ENCODE measurements at places on chromosomes 16 and 17.

DNA sequence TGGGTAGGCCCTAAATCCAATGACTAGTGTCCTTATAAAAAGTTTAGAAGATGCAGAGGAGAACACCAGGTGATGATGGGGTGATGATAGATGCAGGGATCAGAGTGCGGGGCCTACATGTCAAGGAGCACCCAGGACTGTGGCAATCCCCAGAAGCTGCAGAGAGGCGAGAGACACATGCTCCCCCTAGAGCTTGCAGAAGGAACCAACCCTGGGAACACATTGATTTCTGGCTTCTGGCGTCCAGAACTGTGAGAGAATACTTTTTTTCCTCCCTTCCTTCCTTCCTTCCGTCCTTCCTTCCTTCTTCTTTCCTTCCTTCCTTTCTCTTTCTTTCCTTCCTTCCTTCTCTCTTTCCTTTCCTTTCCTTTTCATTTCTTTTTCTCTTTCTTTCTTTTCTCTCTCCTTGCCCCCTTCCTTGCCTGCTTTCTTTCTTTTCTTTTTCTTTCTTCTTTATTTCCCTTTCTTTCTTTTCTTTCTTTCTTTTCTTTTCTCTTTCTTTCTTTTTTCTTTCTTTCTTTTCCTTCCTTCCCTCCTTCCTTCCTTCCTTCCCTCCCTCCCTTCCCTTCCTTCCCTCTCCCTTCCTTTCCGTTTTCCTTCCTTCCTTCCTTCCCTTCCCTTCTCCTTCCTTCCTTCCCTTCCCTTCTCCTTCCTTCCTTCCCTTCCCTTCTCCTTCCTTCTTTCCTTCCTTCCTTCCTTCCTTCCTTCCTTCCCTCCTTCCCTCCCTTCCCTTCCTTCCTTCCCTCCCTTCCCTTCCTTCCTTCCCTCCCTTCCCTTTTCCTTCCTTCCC lies 134.3 kb downstream of the HAPSTR1 start:
- no peak for DNase-seq

- DNase-seq = no peak
These were observed 25.5 kb downstream of the RAB11FIP3 start for GRCh38 chr16:450785-451512.

DNA sequence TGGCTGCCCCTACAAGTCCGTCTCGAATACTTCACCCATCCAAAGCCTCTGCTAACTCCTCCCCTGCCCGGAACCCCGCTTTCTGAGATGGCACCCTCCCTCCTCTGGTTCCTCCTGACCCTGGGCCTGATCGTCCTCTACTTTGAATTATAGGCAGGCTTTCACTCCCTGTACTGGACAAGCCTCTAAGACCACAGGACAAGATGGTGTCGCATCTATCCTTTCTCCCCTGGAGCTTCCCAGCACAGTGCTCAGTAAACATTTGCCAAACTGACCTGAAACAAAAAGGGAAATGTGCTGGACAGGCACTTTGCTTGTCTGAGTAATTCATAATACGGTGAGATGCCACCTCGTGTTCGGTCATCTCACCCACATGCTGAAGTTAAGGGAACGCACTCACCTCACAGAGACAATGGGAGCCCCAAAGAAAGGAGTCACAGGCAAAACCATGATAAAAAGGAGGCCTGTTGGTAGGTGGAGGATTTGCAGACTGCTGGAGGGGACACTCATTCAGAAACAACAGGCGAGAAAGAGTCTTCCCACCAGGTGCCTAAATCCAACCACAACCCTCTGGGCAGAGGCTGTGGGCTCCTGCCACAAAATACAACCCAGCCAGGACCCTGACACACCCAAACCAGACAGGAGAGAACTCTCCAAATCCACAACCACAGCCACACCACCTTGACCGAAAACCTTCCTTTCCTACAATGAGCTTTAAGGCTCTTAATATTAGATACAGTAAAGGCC lies 28.2 kb downstream of the SNN start:
- DNase-seq = peak; percentile 39

- no peak for DNase-seq
These were observed 439 bp downstream of the TRIM25 start for GRCh38 chr17:56913353-56913866.

DNA sequence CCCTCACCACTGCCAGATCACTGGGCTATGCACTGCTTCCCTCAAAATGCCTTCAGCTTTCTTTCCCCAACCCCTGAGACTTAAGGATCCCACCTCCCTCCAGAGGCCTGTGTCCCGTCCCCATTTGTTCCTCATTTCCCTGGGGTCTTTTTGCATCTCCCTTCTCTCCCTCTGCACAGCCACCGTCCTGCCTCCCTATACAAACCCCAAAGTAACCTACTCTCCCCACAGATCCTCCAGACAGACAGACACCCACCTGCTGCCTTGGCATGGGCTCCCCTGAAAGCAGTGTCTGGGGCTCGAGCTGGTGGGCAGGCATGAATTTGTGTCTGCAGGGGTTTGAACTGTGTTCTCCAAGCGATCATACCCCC lies 69.4 kb upstream of the TNRC6C start:
- no peak for DNase-seq

DNA sequence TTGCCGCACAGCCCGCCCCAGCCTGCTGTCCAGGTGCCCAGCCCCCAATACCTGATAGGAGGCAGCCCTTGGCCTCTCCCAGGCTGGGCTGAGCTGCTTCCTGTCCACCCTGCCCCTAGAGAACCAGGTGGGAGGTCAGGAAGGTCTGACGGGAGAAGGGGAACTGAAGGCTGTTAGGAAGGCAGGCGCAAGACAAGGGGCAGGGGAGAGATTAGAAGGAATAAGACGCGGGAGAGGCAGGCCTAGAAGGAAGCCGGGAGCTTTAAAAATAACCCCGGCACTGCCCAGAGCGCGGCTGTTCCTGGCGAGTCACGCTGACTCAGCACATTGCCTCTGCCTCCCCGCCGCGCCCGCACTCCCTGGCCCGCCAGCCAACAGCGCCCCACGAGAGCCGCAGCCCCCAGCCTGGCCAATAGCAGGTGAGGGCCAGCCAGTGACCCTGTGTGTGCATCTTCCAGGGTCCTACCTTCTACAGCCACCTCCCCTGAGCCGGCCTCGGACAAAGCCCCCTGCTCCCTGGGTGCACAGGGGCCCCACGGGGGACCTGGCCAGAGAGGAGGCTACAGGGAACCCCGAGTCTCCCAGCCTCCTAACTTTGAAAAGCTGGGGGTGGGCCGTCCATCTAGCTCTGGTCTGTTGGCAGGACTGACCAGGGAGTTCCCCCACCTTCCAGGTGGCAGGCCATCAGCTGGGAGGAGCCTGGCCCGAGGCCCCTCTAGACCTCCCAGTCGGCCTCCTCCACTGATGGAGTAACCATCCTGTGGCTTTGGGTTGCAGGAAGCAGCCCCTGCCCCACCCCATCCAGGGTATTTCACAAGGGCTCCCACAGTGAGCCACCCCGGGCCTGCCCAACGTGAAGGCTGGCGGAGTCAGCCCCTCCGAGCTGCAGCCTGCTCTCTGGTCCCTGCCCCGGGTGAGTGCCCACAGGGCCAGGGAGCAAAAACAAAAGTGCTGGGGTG lies 4.0 kb downstream of the MAFG start:
- DNase-seq = no peak

DNA sequence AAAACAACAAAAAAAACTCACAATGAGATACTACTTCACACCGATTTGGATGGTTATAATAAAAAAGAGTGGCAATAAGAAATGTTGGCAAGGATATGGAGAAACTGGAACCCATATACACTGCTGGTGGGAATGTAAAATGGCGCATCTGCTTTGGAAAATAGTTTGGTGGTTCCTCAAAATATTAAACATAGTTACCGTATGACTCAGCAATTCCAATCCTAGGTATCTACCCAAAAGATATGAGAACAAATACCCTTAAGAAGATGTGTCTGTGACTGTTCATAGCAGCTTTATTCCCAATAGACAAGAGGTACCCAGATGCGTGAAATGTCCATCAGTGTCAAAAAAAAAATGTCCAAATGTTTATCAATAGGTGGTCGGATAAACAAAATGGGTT lies 7.2 kb downstream of the CPPED1 start:
- no peak for DNase-seq
